Activated CD8-positive, alpha-beta memory T cell treated with anti-CD3 and anti-CD28 coated beads, Interleukin-2, amount 50 U/mL, for 4 hours (primary cell): ENCODE measurements at places on chromosomes 16 and 17.
A peak's percentile ranks its signal among the peaks of the same experiment; 100 is the strongest.

GRCh38 chr17:7922269-7922844 lies 6.3 kb upstream of the RNF227 start:
- DNase-seq = no peak

DNA sequence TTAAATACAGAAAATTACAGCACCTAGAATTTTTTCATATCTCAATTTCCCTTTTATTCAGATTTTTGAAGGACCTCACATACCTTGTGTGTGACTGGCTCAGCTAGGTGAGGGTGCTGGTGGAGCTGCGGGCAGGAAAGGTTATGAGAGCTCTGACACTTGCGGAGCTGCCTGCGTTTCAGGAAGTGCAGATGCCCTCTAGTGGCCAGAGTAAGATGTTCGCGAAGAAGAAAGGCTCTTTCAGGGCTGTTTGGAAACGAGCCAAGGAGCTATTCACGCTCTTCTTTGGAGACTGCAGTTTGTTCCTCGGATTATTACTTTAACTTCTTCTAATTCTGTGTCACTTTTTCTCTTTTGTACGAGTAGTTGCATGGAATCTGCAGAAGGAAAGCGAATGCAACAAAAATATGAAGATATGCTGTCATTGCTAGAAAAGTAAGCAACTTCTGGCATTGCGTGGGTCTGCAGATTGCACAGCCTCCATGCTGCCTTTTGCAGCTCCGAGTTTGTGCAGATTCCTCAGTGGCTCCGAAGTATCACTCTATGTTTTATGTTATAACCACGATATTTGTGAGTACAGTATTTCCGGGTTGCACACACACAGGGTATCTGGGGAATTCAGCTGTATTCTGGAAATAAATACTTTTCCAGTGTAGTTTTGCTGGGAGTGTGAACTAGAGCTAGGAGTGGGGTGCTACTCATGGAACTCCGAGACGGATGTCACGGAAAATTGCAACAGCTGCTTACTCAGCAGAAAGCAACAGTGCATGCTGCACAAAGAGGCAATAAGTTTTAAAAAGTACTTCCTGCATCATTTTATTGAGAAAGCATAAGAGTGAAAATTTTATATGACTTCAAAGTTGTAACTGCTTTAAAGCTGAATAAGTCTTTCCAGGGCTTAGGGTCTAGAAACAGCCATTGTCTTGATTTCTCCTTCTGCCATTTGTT lies 46.3 kb downstream of the DNAH9 start:
- DNase-seq = peak; percentile 19

DNA sequence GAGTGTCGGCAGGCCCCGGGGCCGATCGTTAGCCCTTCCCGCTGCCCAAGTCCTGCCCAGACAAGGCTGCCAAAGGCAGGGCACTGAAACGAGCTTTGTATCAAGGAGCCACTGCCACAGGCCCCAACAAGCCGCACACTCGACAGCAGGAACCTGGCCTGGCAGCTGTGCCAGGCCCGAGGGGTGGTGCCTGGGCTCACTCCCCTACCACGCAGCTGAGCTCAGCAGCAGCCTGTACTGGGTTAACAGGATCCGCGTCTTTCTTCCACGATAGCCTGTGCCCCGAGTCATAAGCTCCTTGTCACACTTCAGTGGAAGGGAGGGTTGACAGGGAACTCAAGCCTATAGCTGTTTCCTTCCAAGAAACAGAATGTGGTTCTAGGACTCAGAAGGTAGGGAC lies 87.9 kb downstream of the ABR start:
- no peak for DNase-seq

DNA sequence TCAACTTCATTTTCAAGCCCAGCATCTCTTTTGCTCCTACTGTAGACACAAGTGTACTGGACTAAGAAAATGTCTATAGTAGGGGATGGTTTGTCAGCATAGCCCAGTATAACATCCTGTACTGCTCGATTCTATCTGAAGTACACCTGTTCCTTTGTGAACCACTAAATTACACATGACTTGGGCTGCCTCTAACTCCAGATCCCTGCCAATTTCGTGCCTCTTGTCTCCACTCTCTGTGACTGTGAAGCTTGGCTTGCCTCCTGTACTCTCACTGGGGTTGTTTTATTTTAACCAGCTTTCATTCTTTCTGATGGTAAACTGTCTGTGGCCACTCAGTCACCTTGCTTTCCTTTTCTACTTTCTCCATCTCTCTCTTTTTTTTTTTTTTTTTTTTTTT lies 24.5 kb downstream of the GFOD2 start:
- DNase-seq = no peak

GRCh38 chr17:68658999-68659780 lies 58.0 kb upstream of the FAM20A start:
- DNase-seq = no peak

DNA sequence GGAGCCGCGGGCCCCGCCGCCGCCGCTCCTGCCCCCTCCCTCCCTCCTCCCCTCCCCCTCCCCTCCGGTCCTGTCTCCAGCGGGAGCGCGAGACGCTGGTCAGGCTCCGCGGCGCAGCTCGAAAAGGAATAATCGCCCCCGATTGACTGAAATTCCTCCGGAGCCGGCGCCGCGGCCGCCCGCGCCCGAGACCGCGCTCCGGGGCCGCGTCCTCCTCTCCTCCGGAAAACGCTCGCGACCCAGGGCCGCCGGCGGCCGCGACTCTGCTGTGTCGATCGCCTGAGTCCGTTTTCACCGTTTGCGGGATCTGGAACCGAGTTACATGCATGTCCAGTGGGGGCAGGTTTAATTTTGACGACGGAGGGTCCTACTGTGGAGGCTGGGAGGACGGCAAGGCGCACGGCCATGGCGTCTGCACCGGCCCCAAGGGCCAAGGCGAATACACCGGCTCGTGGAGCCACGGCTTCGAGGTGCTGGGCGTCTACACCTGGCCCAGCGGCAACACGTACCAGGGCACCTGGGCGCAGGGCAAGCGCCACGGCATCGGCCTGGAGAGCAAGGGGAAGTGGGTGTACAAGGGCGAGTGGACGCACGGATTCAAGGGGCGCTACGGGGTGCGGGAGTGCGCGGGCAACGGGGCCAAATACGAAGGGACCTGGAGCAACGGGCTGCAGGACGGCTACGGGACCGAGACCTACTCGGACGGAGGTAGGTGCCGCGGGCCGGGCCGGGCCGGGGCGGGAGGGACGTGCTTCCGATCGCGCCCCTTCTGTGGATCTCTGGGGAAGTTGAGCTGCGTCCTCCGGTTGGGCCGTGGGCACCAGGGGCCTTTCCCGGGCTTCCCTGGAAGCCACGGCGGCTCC lies 744 bp downstream of the JPH3 start:
- no peak for DNase-seq

DNA sequence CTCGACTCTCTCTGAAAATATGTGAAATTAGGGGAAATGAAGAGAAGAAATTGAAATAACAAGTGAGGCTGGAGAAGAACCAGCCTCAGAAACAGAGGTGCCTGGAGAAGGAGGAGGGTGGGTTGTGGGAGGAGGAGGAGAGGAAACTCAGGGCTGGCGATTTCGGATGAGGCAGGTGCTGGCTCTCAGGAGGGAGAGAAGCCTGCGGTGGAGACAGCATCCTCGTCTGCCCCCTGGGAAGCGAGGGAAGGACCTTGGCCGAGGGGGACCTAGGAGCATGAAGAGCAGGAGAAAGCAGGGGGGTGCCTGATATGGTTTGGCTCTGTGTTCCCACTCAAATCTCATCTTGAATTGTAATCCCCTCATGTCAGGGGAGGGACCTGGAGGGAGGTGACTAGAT lies 264.7 kb upstream of the TNRC6C start:
- no peak for DNase-seq

GRCh38 chr17:80826955-80827645 lies 164.5 kb upstream of the CHMP6 start:
- no peak for DNase-seq

- no peak for DNase-seq
These were observed 9.2 kb downstream of the ABCA3 start for GRCh38 chr16:2331199-2331930.

GRCh38 chr16:17362946-17363345 lies 107.8 kb downstream of the XYLT1 start:
- DNase-seq = no peak

DNA sequence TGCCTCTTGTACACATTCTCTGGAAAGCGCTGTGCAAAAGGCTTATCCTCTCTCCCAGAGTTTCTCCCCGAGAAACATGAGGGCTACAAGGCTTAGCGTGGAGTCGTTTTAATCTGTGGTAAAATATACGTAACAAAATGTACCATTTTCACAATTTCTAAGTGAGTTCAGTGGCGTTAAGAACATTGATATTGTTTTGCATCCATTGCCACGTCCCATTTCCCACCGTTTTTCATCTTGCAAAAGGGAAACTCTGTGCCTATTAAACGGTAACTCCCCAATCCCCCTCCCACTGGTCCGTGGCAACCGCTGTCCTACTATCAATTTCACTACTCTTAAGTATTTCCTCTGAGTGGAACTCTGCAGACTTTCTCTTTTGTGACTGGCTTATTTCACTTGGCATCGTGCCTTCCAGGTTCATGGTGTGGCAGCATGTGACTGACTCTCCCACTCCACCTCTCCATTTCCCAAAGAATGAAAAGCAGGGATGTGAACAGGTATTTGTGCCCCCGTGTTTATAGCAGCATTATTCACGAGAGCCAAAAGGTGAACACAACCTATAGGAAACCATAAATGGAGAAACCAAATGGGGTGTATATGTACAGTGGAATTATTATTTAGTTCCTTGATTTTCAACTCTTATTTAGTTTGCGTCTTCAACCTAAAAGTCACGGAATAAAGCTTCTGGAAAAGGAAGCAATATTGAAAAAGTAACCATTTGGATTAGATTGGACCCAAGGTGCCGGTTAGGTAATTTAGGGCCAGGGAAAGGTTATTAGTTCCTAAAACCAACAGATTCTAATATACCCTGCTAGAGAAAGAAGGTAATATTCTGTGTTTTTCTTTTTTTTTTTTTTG lies 1.1 kb upstream of the USP32 start:
- no peak for DNase-seq
